Suppressor macrophage (primary cell): ENCODE measurements at places on chromosomes 5 and 9.

- peak; percentile 4 for DNase-seq
Measured at GRCh38 chr9:91776409-91777291, 173.4 kb downstream of the ROR2 start.

DNA sequence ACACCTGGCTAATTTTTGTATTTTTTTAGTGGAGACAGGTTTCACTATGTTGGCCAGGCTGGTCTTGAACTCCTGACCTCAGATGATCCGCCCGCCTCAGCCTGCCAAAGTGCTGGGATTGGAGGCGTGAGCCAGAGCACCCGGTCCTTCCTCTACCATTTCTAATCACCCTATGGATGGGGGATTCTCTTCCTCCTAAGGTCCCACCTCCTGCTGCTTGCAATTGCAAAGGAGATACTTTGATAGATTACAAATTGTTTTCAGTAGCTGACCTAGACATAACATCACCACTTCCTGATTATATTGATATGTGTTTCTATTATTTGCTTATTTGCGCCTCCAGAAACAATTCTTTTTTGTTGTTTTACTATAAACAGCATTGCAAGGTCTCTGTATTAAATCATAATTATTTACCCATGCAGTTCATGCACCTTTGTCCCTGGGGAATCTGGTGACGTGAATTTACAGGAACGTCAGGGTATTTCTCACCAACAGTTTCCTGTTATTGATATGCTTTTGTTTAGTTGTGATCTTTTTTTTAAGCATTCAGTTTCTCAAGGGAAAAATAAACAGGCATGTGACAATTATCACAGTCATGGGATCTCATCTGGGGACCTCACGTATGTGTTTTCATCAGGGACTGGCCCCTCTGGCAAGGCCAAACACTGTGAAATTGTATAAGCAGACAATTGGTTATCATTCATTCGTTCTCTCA is 43.2 kb downstream of the ESM1 start:
- DNase-seq = no peak

- no peak for DNase-seq
Measured at GRCh38 chr5:36172599-36172998, 20.7 kb downstream of the SKP2 start.

DNA sequence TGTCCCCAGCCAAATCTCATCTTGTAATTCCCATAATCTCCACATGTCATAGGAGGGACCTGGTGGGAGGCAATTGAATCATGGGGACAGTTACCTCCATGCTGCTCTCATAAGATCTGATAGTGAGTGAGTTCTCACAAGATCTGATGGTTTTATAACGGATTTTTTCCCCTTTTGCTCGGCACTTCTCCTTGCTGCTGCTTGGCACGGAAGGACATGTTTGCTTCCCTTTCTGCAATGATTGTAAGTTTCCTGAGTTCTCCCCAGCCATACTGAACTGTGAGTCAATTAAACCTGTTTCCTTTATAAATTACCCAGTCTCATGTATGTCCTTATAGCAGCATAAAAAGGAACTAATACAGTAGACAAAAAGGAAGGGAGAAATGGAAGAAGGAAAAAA is 76.7 kb upstream of the CCNG1 start:
- peak; percentile 83 for DNase-seq

- no peak for DNase-seq
Measured at GRCh38 chr9:105447386-105447813, 434 bp upstream of the FSD1L start.

DNA sequence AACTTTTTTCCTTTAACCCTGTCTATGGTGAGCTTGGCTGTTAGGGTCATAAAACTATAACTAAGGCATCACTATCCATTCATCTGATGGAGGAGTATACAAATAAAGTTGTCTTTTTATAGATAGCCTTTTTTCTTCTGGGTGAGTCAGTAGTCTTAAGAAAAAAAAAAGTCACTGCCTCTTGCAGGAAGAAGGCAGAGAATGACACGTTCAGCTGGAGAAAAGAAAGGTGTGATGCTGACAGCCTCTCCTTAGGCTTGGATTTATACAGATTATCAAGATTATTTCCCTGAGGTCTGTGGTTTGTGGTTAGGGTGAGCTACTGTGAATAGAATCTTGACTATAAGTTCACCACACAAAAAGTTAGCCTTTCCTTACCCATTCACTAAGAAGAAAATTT is 23.0 kb downstream of the EPB41L4B start:
- DNase-seq = no peak

DNA sequence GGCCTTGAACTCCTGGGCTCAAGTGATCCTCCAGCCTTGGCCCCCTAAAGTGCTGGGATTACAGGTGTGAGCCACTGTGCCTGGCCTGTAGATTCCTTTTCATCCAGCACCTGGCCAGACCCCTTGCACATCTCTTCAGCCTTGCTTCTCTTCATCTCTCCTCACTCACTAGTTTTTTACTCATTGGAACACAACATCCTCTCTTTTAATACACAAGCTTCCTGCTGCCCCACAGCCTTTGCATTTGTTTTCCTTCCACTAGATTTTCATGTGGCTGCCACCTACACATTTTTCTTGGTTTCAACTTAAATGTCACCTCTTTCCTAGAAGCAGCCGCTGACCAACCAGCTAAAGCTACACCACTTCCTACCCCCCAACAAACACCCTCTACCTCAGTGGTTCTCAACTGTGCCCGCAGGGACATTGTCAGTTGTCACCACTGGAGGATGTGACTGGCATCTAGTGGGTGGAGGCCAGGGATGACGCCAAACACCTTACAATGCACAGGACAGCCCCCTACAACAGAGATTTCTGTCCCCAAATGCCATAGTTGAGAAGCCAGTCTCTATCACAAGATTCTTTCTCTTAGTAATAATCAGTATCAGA is 33.7 kb downstream of the HAVCR1 start:
- DNase-seq = no peak

- DNase-seq = no peak
Measured at GRCh38 chr9:79809316-79809876, 237.6 kb downstream of the TLE4 start.
